Heart right ventricle (tissue), 16 donors: ENCODE measurements at places on chromosomes 6 and 20.

- DNase-seq = peak; percentile 7
Observed at GRCh38 chr20:63032861-63033793, 26.4 kb upstream of the BHLHE23 start.

DNA sequence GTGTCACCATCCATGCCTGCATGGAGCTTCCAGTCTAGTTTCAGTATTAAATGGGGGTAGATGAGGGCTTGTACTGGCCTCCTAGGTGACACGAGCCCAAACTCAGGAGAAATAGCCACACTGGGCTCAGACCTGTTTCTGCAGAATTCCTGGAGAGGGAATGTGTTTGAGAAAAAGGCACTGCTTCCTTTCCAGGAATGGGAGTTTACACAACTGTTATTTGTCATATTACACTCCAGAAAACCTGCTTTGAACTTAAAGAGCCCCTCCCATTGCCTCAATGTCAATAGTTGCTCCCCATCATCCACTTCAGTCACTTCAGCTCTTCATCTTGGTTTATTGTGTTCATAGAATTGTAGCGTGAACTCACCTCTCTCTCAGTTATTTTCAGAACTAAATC, 151.5 kb downstream of the CFAP61 start:
- DNase-seq = no peak

DNA sequence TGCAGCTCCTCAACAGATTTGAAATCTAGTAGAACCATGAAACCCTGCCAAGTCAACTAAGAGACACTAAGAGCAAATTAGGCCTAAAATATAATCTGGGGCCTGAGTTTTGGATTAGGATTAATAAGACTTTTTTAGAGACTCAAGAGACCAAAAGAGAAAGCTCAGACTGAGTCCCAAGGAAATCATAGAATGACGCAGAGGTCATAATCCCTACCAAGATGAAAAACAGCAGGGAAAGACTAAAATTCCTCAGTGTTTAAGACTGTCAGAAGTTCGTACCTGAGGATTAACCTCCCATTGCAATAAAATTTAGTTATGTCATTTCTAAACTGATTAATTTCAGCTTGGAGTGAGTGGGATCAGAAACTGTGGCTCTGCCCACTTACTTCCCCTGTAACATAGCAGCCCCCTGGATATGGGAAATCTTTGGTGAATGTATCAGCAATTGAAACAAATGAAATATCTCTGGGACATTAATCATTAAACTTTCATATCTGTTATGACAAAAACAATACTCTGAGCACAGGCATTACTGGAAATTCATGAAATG, 200.3 kb downstream of the EDN1 start:
- no peak for DNase-seq

GRCh38 chr6:49325891-49326290, 137.2 kb downstream of the MMUT start:
- no peak for DNase-seq

DNA sequence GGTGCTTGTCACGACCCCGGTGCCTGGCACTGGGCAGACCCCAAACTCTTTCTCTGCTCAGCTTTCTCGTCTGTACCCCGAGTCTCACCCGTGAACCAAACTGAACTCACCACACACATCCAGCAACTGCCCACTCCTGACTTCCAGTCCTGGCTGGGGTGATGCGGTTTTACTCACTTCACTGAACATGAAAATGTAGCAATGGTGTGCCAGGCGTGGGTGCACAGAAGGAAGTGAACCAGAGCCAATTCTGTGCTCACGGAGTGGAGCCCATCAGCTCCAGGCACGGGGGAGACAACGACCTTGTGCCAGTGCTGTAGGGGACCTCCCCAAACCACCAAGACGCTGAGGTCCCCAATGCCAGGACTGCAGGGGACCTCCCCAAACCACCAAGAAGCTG, 78.7 kb upstream of the AFDN start:
- DNase-seq = no peak

GRCh38 chr6:33683576-33684427, 27.7 kb downstream of the UQCC2 start:
- no peak for DNase-seq
